ENCODE measurements at places on chromosomes 7 and 10. TPM values are rescaled to one million over a fixed set of nuclear protein-coding genes. Genes with fewer than 3 reads are reported as not detected.
A peak's percentile ranks its signal among the peaks of the same experiment; 100 is the strongest.

SRI gene
- total RNA-seq, result 227 TPM

DNA sequence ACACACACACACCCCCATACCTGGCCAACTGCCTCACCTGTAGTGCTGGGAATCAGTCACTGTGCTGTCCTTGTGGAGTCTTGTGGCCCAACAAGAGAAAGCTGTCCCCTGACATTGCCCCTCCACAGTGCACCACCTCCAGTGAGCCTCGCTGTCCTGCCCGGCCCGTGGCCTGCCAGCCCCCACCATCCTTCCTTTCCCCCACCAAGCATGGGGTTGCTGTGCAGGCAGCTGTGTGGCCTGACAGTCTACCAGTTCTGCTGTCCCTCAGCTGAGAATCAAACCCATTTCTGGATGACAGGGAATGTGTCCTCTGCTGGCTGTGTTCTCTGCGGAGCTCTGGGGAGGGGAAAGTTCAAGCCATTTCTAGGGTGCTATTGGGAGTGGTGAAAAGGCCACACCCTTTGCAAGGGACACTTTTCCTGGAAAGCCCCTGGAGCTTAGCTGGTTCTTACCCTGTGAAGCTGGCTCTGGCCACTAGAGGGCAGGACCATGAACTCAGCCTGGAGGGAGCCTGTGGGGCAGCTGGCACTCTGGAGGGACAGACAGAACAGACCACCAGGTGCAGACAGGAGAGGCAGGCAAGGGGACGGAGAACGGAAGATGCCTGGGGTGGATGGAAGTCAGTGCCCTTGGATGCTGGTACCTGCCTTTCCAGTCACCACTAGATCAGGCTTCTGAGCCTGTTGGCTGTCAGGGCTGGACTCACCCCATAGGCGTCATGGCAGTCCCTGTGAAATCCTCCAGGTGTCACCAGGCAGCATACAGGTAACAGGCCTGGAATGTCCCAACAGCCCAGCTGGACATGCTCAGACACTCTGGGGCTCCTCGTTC, 10.5 kb upstream of the MTPAP start:
- peak; percentile 76 for DNase-seq

DNA sequence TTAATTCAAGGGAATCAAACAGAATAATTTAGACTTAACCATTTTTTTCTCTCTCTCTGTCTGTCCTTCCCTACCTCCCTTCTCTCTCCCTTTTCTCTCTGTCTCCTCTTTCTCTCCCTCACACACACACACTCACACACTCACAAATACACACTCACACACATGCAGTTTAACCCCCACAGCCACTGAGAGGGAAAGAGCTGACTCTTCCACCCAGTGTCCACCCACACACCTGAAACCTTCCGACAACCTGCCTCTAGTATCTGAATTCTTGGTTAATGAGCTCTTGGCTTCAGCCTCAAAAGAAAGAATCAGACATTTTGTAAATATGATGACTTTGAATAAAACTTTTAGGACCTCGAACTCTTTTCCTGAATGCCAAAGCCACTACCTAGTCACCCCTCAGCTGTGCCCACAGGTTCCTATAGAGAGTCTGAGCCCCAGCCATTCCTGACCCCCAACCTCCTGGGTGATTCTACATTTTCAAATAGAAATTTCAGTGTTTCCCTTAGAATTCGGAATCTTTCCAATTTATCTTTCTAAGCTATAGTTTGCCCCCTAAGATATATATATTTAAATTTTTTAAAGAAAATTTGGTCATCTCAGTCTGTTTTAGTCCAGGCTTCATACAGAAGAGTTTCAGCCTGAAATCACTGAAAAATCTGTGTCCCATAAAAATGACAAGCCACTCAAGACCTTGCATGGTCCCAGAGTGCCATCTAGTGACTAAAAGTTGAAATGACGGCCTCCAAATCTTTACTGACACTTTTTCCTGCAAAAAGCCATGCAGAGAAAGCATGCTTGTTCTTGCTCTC, 202.8 kb downstream of the IPMK start:
- DNase-seq, result peak; percentile 48

DNA sequence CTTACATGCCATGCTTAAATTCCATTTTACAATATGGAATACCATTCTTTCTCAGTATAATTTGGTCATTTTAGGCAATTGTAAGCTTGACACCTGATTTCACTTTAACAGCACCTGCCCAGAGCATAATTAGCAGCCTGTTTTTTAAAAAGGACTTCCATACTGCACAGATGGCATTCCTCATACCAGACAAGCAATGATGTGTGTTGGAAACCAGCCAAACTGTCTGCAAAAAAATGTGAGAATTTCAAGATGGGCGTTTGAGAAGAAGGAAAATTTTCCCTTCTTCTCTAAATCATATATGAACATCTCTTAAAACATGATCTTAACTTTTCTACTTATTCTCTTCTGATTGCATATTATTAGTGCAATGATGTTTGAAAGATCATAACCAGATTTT, 40.4 kb upstream of the AGMO start:
- DNase-seq, result no peak

DNA sequence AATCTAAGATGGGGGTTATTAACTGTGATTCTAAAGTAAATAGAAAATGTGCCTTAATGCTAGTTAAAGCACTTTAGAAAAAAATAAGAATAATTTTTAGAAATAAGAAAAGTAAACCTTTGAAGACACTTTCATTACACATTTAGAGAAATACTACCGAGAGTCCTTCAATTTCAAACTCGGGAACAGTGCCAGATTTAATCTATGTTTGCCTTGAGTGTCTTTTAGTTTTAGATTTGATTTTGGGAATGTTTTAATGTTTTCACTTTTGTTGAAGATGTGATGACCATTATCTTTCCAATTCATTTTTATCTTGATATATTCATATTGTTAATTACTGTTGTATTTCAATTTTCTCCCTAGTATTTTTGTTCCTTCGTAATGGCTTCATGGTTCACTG, 592.7 kb upstream of the MGMT start:
- no peak for DNase-seq

ZNF365 gene
- 10.1 TPM for total RNA-seq

GRCh38 chr10:126294451-126294850, 93.8 kb downstream of the ADAM12 start:
- DNase-seq, result peak; percentile 74

- no peak for DNase-seq
These were observed 102.1 kb downstream of the VPS41 start for GRCh38 chr7:38806912-38807311.

DNA sequence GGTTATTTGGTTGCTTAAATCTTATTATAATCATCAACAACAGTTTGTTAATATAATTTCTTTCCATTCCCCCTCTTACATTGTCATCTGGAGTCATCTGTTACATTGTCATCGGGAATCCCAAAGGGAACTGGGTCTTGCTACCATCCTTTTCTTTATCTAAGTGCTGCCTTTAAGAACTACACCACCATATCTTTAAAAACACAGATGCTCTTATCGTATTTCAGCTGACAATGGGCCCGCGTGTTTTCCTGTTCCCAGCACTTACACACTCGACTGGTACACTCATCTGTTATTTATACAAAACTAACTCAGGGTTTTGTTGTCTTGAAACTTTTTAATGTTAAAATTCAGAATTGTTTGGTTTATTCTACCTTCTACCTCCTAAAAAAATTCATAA, 256.2 kb upstream of the MGMT start:
- DNase-seq, result no peak

DNA sequence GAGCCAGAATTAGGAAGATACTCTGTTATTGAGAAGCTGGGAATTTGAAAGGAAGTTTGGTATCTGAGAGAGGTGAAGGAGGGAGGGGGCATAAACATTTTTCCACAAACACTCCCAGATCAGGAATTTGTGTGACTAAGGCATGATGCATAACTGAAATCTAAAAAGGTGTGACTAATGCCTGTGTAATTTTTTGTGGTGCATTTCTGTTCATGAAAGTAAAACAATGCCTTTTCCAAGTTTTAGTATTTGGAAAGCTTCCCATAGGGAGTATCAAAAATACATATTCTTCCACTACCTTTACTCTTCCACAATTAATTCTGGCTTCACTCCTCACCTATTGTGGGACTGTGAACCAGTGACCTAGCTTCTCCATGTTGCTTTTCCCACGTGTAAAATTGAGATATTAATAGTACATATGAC, 56.4 kb upstream of the CAV2 start:
- peak; percentile 84 for DNase-seq

GRCh38 chr7:69889338-69889975, 291.2 kb downstream of the AUTS2 start:
- DNase-seq, result no peak

GRCh38 chr10:13915710-13916109, 328.9 kb downstream of the PRPF18 start:
- no peak for DNase-seq

DNA sequence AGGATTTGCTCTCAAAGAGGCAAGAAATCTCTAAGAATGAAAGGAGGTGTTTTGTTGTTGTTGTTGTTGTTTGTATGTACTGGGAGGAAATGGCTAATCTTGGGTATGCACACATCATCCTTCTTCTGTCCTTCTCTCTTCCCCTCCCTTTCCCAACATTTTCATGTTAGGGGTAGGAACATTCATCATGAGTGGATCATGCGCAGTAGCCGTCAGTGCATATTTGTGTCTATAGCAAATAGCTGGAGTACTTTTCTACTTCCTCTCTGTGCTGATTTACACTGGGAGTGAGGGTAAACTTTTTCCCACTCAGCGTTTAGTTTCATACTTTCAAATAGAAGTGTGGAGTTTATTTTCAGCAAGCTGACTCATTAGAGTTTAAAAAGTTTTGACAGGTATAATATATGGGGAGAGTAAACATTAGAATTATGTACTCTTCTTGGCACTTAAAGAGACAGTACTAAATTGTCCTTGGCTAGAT, 80.5 kb upstream of the PRKG1 start:
- no peak for DNase-seq

CXCL12 gene
- 0.14 TPM for total RNA-seq

- DNase-seq, result no peak
These were observed 2.7 kb upstream of the TMEM254 start for GRCh38 chr10:80075781-80076180.

DNA sequence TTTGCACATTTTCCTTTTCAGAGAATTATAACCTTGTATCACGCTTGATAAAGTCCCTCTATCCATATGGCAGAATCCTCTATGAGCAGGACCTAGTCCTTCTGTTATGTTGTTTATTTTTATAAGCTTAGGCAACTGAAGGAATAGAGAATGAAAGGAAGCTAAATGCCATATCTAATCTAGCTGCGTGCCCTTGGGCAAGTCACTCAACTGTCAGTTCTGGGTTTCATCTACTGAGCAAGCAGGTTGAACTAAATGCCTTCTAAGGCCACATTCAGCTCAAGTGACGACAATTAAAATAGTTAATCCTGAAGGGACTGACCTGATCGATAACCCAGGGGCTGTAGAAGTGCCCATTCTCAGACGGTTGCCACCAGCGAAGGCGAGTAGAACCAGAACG, 93.9 kb upstream of the SLC26A5 start:
- no peak for DNase-seq

CLIP2 gene
- total RNA-seq, result 20.5 TPM

DNA sequence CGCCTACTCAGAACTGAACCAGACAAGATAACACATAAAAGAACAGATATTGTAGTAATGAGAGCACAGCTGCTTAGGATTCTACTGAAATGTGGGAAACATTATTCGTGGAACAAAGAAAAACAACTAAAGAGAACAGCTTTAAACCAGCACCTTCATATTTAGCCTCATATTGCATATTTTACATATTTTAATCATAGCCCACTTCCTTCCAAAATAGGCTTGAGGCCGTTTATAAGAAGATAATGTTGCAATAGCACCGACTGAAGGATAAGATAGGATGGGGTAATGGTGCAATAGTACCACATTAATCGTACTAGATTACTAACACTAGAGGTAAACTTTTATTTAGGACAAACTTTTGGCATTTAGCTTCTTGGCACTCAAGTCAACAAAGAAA, 71.3 kb downstream of the KCND2 start:
- DNase-seq, result no peak

DNA sequence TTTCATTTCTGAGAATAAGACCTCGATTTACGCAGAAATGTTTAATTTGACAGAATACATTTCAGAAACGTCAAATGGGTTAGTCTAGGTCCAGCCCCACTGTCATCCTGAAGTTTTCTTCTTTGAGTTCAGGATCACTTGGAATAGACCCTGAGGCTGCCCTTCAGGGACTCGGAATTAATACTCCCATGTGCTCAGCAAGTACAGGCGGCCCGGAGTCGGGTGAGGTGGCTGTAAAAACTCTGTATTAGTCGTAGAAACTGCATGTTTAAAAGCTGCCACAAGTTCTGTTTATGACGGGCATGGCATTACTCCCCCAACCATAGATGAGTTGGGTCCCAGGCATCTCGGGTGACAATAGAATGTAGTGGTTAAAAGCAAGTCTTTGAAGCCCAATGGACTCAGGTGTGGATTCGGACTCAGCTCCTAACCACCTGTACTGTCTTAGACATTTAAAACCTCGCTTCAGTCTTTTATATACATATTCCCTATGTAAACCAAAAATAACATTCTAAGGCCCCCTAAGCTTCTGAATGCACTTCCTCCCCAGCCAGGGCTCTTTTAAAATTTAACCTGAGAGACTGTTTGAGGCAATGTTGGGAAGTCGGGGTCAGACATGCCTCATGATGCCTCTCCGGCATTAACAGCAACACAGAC, 216.3 kb downstream of the ADARB2 start:
- DNase-seq, result no peak

CCNY gene
- total RNA-seq, result 47.8 TPM

PITX3 gene
- total RNA-seq, result not detected

GRCh38 chr7:129776362-129776722, 164.8 kb downstream of the NRF1 start:
- no peak for DNase-seq

DNA sequence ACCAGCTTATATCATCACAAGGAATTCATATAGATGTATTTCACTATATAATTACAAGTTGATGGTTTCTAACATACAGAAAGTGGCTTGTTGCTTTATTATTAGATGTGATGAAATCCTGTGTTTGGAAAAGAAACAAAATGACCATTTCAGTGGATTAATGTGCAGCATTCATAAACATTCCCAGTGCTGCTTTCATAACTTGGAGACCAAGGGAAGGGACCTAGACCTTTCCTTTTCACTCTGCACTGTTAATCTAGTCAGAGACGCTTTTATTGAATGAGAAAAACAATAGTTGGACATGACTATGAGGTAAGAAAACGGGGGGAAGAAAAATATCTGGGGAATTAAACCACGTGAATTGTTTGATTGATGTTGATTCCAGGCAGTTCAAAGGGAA, 160.0 kb downstream of the HDAC9 start:
- DNase-seq, result no peak

- DNase-seq, result no peak
These were observed 32.6 kb downstream of the IKZF1 start for GRCh38 chr7:50336894-50337703.

- no peak for DNase-seq
These were observed 259.9 kb downstream of the CACNA2D1 start for GRCh38 chr7:82183634-82184033.
